ENCODE measurements at places on chromosomes 12 and 14.

GRCh38 chr14:88269806-88270420 is 53.2 kb downstream of the KCNK10 start:
- DNase-seq: no peak

DNA sequence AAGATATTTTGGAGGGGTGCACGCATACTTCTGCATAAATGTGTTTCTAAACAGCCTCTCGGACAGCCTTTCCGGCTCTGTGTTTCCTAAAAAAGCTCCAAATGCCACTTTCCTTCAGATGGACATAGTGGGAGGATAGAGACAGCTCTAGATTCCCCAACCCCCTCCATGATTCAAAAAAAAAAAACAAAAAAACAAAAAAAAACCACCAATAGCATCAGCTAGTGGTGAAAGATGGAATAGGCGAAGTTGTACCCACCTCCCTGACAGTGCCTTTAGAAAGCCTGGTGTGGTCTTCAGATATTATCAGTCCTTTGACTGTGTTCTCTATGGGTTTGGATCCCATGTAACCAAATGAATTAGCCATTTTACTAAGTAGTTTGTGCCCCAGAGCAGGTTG is 94.1 kb downstream of the PHETA1 start:
- DNase-seq: no peak

GRCh38 chr14:75515629-75515996 is 6.7 kb upstream of the BATF start:
- peak; percentile 57 for DNase-seq

DNA sequence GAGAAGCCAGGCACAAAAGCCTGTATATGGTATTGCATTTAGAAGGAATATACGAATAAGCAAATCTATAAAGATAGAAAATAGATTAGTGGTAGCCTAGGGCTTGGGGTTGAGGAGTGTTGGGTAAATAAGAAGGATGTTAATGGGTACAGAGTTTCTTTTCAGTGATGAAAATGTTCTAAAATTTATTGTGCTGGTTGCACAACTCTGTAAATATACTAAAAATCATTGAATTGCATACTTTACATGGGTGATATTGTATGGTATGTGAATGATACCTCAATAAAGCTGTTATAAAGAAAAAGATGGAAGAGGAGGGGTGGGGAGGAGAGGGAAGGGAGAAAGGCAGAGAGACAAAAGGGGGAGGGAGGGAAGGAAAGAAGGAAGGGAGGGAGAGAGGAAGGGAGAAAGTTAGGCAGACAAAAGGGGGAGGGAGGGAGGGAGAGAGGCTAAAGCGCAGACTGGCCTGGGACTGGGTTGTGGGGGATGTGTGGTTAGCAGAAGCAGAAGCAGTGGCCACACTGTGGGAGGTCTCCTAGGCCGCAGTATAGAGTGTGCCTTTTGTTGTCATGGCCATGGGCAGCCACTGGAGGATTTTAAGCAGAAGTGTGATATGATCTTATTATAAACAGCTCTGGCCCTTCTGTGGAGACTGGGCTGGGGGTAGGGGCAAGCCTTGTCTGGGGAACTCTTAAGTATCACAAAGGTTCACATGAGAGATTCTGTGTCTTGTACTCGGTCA is 73.6 kb upstream of the ELK3 start:
- DNase-seq: peak; percentile 78

- DNase-seq: no peak
Measured at GRCh38 chr12:39972119-39972518, 133.8 kb downstream of the SLC2A13 start.

GRCh38 chr14:98350213-98350612 is 921.8 kb downstream of the BCL11B start:
- DNase-seq: no peak

GRCh38 chr14:36941783-36942521 is 230.5 kb downstream of the SLC25A21 start:
- DNase-seq: peak; percentile 88

DNA sequence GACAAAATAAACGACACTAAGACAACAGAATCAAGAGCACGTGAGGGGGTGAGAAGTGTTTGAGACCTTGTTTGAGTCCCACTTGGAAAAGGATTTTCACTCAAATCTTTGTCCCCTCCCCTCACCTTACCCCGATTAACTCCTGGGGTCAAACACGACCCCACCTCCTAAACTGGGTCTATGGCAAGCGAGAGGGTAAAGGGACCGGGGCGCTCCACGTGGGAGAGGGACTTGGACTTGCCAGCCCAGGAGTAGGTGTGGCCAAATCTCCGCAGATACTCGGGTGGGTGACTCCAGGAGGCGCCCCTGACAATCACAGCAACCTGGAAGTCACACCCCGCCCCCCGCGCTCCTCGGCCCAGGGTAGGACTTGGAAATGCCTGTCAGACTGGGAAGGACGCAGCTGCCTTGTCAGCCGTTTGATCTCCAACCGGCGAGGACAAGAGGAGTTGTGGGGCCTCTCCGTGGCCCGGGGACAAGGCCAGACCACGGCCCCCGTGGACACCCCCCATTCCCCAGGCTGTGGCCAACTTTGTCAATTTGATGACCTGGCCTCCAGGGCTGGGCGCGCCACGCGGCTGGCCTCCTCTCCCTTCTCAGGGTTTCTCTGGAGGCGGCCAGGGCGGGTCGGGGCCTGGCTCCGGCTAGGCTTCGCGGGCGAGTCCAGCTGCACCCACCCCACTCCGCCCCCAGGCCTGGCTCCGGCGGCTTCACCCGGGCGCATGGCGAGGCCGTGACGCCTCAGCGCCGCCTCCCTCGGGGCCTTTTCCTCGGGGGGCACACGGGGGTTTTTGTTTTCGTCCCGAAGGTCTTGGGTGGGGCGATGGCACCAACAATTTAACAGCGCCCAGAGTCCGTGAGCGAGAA is 1.1 kb upstream of the BCL11B start:
- no peak for DNase-seq

GRCh38 chr12:91511795-91512420 is 329.3 kb upstream of the DCN start:
- DNase-seq: no peak

- DNase-seq: peak; percentile 48
Measured at GRCh38 chr12:117096501-117097042, 2.6 kb downstream of the TESC start.
